T-cell (primary cell): ENCODE measurements at places on chromosomes 4 and X. TPM values are rescaled to one million over a fixed set of nuclear protein-coding genes. Genes with fewer than 3 reads are reported as not detected.

DNA sequence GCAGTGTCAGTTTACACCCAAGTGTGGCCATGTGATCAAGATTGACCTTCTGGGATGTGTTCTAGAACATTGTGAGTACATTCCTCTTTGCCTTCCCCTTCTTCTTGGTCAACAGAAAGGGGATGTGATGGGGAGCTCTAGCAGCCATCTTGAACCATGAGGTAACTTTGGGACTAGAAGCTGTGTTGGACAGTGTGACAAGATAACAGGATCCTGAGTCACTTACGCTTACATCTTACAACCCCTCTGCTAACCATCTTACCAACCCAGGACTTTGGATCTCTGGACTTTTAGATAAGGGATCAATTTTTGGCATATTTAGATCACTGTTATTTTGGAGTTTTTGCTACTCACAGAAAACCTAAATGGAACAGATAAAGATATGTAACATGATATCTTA is 625.6 kb downstream of the BCOR start:
- DNase-seq: no peak

The C4orf51 gene
- not detected for total RNA-seq

The ANXA10 gene
- not detected for total RNA-seq

DNA sequence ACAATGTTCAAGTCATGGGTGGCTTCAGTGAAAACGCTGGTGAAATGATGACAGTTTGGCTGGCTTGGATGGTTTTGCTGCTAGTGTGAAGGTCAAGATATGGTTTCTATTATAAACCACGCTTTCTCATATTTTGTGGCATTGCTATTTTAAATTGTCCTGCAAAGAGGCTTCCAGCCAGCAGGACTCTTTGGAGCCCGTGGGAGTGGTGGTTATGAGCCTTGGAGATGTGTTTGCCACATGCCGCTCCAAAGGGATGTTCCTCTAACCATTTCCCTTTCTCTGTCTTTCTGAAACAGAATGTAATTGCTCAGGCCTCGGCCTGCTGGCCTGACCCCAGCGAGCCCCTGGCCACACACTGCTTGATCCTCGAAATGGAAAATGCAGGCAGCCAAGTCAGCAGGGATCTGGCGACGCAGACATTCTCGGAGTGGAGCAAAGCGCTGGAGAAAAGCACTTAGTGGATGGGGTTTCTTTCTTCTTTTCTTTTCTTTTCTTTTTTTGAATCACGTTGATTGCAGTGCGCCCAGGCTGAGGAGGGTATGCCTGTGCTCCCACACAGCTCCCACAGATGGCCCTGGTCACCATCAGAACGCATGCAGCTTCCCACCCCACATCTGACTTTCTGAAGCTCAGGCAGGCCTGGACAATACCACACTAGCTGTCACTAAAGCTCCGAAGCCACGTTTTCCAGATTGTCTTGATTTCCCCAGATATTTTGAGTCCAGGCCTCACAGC is 114.0 kb downstream of the ENPP6 start:
- DNase-seq: no peak

GRCh38 chr4:80255329-80256095 is 11.0 kb upstream of the FGF5 start:
- DNase-seq: no peak

The TNIP2 gene
- 56.3 TPM for total RNA-seq

DNA sequence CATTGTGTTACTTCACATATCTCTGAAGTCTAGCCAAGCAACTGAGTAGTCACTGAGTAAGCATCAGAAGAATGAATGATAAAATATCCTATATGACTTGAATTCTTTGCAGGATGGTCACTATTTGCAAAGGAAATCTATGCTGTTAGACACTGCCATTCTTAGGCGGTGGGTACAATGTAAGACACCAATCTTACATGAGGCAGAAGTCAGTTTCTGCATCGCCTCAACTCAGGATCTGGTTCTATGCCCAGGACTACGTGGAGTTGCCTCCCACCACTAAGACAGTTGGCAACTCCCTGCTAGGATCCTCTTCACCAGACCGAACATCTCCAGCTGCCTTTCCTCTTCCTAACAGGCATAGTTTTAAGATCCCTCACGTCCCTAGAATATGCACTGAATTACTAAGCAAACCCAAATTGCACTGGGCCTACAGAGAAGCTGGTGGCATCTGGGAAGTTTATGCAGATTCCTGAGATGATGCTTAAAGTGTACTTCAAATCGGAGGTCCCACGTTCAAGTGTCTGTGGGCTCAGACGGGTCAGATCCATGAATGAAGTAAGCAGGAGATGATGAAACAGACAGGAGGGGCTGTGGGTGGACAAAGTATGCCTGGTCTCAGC is 45.6 kb downstream of the SEL1L3 start:
- no peak for DNase-seq

DNA sequence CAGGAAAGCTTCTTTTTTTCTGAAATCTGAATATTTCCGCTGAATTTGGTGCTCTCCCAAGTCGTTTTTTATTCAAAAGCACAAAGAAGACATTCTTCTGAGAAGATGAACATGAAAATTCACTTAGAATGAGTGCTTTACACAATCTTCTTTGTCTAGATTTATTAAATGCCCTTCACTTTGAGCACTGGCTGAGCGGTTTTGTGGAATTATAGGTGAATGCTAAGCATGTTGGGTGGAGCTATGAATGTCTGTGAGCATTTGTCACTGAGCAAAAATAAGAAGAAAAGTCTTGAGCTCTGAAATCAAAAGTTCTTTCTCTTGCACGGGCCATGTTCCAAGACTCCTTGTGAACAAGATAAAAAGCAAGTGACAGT is 13.1 kb downstream of the GASK1B start:
- DNase-seq: no peak

The CT45A5 gene
- total RNA-seq: not detected

GRCh38 chrX:108537005-108537404 is 97.4 kb downstream of the COL4A5 start:
- DNase-seq: no peak

- no peak for DNase-seq
Measured at GRCh38 chrX:134101636-134102035, 116.2 kb upstream of the GPC3 start.

The ABLIM2 gene
- total RNA-seq: 2.6 TPM

DNA sequence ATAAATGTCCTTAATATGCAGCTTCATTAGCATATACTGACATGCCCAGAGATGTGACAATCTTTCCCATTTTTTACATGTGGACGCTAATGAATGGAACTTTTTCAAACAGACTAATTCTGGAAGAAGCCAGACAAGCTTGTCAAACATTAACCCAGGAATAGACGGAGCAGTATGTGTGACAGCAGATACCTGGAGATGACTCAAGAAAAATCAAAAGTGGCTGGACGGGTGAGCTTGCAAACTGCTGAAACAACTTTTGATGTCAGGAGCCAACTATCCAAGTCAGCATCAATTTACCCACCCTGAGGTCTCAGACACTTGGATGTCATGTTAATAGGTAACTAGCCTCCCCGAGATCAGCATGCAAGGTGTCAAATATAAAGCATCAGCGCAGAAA is 183.0 kb downstream of the PACRGL start:
- no peak for DNase-seq

DNA sequence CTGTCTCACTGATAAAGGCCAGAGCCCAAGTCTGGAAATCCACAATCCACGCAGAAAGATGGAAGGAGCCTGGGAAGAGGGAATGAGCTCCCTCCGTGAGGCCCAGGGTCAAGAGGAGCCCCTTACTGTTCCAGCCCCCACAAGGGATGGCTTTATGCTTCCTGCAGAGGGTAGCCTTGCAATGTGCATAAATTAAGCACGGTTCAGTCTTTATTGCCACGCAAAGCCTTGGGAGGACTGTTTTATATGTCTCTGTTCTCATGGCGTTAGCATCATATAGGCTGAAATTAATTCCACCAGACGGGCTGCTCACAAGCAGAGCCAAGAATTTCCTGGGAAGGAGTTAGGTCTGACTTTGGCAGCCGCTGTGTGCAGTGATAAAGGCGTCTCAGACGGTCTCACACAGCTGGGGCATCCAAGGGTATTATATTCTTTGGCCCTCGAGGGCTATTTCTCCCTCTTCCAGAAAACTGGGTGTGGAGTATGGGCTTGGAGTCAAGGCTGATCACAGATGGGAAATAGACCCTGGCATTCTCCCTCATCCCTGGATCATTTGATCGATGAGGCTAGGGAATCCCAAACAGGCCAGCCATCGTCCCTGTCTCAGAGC is 38.5 kb downstream of the CYTL1 start:
- no peak for DNase-seq

The SLAIN2 gene
- total RNA-seq: 75.2 TPM

DNA sequence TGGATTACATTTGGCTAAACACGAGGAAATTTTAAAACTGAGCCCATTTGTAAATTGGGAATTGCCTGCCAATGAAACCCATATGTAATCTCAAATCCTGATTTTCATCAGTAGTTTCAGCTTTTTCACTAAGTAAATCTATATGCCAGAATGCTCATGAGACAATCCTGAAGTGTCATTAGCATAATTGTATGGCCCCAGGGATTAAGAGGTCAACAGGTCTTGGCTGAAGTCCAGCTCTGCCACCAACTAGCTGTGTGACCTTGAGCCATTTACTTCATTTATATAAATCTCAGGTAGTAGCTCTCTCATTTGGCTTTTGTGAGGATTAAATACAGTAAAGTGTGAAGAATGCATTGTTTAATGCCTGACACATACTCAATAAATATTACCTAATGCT is 320.5 kb upstream of the EMCN start:
- no peak for DNase-seq

The UGT2B17 gene
- total RNA-seq: not detected

DNA sequence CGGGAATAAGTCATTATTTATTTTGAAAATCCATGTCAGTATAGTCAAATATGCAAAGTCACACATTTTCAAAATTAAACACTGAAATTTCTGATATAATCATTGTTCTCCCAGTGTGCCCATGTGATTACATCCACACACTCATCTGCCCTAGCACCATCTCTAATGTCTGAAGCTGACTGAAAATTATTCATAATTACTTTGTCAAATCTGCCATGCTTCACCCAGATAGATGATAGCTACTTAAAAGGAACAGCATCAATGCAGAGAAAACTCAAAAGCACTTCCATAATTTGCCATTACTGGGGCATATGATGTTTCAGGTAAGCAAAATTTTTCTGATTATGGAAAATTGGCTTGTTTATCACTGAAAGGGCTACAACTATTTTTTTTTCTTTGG is 1433.3 kb upstream of the IGFBP7 start:
- DNase-seq: no peak

The AMTN gene
- not detected for total RNA-seq

The ARMCX4 gene
- 9.4 TPM for total RNA-seq

DNA sequence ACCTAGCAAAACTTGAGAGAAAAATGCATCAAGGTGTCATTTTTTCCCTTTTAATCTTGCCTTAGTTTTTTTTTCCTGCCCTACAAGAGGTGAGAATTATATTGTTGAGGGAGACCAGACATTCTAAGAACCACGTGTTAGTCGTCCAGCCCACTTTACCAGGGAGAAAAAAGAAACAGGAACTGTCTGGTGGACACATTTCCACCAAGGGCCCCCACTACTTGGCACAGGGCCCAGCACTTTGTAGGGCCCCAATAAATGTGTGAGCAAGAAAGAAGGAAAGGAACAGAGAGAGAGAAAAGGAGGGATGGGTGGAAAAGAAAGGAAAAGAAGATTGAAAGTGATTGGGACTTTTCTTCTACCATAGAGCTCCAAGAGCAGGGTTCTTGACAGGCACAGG is 3.9 kb upstream of the EGFL6 start:
- DNase-seq: no peak

- DNase-seq: no peak
Measured at GRCh38 chr4:176226736-176227135, 31.4 kb upstream of the SPATA4 start.

DNA sequence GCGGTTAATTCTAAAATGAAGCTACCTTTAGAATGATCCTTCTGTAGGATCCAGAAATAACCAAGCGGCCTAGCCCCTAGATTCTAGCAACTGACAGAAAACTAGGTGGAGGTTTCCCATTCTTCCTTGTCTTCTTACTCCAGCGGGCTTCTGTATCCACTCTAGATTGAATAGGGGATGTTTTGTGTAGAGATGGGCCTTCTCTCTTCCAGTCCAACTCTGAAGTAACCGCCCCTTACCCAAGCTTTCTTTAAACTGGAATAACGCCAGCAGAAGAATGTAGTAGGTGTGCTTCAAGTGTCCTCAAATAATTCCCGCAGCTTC is 386 bp upstream of the TMEM184C start:
- no peak for DNase-seq

DNA sequence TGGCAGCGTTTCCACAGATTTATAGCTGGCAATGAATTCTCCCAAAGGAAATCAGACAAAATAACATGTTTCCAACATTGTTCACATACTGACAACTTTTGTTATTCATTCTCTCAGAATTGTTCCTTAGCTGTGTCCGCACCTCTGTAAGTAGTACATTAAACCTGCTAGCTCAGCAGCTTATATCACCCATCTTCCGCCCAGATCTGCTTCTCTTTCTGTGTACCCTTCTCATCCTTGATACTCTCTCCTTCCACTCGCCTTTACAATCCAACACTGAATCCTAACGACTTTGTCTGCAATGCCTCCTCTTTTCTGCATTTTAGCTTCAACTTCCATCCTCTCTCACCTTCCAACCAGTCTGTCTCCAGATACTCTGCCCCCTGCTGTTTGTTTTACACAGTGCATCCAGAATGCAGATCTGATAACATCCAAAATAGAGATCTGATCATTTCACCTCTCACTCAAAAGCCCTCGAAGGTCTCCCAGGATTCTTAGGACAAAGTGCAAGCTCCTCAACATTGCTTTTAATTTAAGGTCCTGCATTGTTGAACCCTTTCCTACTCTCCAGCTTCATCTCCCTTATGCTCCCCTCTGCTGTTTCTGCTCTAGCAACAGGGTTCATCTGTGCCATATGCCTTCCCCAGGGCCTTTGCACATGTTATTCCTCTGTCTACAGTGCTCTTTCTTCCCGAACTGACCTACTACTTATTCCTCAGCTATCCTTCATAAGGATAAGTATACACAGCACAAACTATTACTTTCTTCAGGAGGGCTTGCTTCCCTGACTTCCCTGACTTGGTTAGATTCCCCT is 67.3 kb upstream of the VBP1 start:
- peak; percentile 13 for DNase-seq

DNA sequence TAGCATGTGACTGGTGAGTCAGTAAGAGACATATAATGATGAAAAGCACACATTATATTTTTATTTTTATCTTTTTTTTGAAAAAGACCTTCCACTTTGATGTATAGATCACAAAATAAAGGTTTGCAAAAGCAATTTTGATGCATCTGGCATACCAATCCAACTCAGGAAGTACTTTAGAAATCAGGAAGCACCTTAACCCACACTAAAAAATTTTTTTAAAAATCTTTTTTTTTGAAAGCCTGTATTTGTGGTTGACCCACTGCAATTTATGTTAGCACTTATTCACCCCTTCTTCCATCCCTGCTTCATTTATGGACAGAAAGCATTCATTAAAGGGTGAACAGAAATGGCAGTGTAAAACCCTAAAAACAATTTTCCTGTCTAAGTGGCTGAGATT is 16.6 kb downstream of the TMEM255A start:
- DNase-seq: no peak

DNA sequence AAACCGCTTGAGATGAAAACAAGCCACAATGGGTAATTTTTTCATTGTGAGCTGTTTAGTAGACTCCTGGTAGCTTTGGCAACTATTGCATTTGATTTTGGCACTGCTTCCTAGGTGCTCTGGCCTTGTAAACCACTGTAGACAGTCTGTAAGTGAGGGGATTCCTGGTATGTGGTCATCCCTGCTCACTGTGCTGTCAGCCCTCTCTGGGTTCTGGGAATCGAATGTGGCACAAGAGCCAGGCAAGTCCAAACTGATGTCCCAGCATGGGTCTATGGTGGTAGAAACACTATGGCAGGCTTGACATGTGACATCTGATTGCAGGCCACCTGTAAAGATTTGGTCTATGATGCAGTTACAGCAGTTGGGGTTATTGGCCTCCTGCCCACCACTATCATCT is 2.5 kb downstream of the USP51 start:
- DNase-seq: no peak

The CFP gene
- total RNA-seq: 22.7 TPM
